Inflammatory macrophage (primary cell): ENCODE measurements at places on chromosomes 1 and 21.

- DNase-seq: no peak
Observed at GRCh38 chr1:162548170-162548569, 13.4 kb upstream of the UAP1 start.

GRCh38 chr1:30810416-30811080 lies 53.0 kb upstream of the LAPTM5 start:
- DNase-seq: no peak

GRCh38 chr1:236027104-236027503 lies 37.8 kb downstream of the NID1 start:
- peak; percentile 26 for DNase-seq

- DNase-seq: peak; percentile 26
Observed at GRCh38 chr1:12001249-12001917, 17.9 kb upstream of the MIIP start.

DNA sequence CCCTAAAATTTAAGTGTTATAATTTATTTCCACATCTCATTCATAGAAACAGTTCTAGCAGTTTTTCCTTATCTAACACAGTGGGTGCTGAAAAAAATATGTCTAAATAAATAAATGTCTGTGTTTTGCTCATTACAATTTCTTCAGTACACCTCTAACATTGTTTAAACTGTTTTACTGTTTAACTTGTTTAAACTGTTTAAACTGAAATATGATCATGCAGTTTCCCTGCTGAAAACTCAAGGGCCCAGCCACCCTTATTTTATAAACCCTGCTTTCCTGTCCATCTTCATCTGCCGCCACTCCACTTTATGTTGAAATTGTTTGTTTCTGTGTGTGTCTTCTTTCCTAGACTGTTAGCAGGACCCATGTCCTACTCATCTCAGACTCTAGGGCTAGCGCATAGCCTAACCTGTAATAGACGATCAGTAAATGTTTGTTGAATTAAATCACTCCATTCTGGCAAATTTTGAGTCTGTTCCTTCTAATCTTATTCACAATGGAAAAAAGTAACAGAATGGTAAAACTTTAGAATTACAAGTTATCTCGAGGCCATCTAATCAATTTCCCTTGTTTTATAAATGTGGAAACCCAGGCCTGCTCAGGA lies 9.4 kb upstream of the PIK3C2B start:
- no peak for DNase-seq

- DNase-seq: peak; percentile 40
Observed at GRCh38 chr1:230632273-230632873, 9.9 kb upstream of the COG2 start.

GRCh38 chr1:30888391-30888790 lies 20.2 kb downstream of the SDC3 start:
- no peak for DNase-seq

GRCh38 chr1:108570128-108570527 lies 10.2 kb downstream of the EEIG2 start:
- DNase-seq: peak; percentile 43

GRCh38 chr1:152148051-152148450 lies 11.0 kb downstream of the RPTN start:
- DNase-seq: no peak

DNA sequence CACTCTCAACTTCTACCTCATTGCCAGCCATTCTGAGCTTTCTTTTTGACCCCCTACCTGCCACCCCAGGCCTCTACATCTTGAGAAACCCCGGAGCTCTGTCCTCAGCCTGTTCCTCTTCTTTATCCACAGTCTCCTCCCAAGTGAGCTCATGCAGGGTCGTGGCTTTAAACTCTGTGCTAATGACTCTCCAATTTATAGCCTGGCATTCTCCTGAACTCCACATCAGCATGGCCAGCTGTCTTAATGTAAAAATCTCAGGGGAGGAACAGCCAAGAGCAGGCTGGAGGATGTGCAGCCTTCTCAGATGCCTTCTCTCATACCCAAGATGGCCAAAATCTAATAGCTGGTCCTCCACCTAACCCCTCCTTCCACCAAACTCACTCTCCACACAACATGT lies 84.2 kb downstream of the CCDC185 start:
- DNase-seq: no peak

GRCh38 chr1:236168716-236169429 lies 26.5 kb downstream of the GPR137B start:
- peak; percentile 85 for DNase-seq

GRCh38 chr1:48917901-48918603 lies 141.4 kb upstream of the BEND5 start:
- DNase-seq: no peak

GRCh38 chr1:215665215-215665614 lies 98.1 kb downstream of the KCTD3 start:
- DNase-seq: no peak

- no peak for DNase-seq
Observed at GRCh38 chr1:9861360-9861759, 37.6 kb upstream of the CLSTN1 start.

DNA sequence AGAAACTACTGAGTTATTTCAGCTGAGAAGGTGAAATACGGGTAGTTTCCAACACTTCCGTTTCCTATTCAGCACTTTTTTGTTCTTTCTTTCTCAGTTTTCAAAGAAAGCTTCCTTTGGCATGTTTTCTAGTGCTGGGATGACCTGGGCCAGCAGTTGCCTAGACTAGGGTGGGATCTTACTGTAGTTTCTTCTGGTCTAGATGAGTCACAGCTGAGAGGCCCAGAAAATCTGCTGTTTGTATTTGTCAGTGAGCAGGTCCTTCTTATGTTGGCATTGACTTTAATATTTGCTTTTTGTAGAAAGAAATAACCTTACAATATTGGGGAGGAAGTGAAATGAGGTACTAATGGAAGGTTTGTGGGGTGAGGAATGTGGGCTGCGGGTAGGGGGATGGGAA lies 22.2 kb downstream of the C1orf21 start:
- no peak for DNase-seq

- DNase-seq: peak; percentile 75
Observed at GRCh38 chr1:99969729-99970621, at the start of gene SLC35A3. Gene SLC35A3, plus strand, starts transcription at chr1:99969996. Its CDS starts 23,559 bp downstream, at chr1:99993555.

DNA sequence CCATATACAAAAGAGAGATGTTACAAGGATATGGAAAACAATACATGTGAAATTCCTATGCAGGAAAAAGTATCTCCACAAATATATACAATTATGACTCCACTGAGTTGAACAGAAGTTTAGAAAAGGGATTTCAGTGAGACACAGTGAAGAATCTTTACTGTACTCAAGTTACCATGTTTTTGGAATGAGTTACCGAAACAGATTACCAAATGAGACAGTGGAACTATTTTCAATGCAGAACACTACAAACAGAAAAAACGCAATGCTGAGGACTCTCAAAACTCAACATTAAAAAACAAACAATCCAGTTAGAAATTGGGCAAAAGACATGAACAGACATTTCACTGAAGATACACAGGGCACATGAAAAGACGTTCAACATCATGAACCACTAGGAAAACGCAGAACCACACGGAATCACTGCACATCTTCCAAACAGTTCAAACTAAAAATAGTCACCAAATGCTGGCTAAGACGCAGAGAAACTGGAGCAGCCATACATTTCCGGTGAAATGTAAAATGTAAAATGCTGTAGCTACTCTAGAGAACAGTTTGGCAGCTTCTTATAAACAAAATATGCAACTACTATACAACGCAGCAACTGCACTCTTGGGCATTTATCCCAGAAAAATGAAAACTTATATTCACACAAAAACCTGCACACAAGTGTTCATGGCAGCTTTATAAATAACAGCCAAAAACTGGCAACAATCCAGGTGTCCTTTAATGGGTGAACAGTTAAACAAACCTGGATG lies 118.7 kb downstream of the UBR4 start:
- DNase-seq: no peak

GRCh38 chr1:182087304-182087703 lies 25.8 kb upstream of the ZNF648 start:
- no peak for DNase-seq

DNA sequence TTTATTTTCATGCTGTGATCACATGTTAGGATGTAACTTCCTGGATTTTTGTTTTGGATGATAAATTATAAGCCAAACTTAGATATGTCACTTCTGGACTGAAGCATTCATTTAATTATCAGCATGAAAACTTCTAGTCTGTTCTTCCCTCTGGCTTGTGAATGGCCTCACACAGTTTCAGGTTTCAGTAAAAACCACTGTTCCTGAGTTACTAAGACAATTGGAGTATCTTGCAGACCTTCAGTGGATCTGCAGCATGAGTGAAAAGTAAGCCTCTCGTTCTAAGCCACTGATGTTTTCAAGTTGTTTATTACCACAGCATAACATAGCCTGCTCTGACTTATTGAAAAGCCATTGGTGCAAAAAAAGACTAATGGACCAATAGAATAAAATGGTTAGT lies 55.3 kb upstream of the RGS21 start:
- no peak for DNase-seq

DNA sequence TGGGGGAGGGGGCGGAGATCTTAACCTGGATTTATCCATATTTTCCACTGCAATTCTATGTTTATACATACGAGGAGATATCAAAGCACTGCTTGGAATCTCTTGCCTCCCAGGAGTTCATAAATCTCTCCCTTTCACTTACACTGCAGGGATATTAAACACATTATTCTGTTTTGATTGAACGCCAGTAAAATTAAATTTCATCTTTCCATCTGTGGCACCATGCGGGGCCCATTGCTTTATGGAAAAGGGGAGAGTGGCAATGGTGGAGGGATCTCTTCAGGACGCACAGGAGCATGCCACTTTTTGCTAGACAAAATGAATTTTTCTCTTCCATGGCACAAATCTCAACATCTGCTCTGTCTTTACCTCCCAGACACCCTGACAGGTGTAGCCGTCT lies 648.0 kb upstream of the PLXNA2 start:
- DNase-seq: no peak

- no peak for DNase-seq
Observed at GRCh38 chr1:244820131-244820530, 15.3 kb upstream of the COX20 start.

GRCh38 chr1:203823306-203823705 lies 27.9 kb downstream of the ZBED6 start:
- no peak for DNase-seq

DNA sequence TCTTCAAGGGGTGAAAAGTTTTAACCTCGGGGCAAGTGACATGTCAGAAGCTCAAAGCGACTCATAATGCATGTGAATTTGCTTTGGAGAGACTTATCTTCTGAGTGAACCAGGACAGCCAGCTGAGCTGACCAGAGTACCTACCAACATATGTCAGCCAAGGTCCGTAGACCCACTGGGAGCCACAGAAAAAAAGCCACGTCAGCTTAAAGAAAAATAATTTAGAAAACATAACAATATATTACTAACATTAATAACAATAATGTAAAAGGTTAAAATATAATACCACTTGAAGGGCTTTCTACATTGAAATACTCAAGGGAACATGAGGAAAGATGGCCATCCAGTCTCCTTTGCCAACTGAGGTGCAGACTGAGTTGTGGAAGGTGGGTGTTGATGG lies 6.9 kb downstream of the PEX19 start:
- no peak for DNase-seq

DNA sequence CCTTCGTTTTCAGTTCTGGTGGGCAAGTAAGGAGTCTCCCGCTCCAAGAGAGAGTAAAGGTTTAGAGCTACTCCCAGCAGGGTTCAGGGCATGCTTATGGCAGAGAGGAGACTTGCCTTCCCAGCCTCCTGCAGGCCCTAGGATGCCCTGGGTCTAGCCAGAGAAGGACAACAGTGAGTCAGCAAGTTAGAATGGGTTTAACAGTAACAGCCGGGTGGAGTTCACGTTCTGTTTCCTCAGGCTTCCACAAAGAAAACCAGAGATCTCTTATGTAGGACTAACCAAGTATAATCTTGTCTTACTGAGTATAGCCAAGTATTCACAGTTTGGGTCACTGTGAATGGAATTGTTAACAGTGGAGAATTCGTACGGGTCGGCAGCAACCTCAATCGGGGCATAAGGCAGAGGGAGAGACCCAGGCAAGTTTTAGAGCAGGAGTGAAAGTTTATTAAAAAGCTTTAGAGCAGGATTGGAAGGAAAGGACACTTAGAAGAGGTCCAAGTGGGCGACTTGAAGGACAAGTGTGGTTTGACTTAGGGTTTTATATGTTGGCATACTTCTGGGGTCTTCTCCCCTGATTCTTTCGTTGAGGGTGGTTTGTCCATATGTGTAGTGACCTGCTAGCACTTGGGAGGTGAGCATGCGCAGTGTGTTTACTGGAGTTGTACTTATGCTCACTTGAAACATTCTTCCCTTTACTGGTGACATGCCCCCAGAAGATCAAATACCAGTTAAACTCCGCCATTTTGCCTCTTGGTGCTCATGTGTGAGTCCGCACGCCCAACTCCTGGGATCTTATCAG lies 4.5 kb downstream of the OVAAL start:
- no peak for DNase-seq

GRCh38 chr1:155268630-155269029 lies 4.7 kb downstream of the CLK2 start:
- no peak for DNase-seq

DNA sequence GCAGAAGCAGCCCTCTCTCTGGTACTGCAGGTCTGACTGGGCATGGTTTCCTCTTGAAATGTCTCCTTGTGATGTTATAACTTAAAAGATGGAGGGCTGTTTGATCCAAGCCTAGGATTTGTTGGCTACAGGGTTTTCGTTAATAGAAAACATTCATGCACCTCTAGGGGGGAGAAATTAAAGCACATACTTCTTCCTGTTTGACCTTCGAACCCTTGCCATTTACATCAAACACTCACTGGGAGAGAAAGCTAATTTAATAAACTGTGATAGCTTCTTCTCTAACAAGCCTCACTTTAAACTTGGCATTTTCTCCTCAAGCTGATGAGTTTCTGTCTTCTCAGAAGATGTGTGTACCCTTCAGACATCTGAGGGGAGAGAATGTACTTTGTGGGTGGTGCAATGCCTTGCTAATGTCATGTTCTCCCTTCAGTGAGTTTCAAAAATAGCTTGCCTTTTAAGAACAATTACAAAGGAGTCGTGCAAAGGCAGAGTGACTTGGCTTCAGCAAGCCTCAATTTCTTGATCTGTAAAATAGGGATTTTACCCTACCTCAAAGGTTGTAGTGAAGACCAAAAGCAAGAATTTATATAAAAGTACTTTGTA lies 20.4 kb downstream of the CACHD1 start:
- no peak for DNase-seq

DNA sequence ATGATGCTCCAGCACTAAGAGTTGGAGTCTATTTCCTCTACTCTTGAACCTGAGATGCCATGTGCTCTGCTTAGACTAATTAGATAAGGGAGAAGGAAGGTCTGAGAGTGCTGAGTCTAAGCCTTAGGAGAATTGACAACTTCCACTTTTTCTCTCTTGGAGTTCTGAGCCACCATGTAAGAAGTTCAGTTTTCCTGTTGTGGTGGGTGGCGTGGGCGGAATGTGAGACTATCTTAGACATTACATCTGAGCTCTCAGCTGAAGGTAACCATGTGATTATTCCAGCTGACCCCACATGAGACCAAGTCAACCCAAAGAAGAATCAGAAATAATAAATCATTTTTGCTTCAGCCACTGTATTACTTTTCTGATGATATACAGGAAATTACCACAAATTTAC lies 404.5 kb upstream of the LRRC7 start:
- DNase-seq: no peak
